ENCODE measurements at places on chromosomes 16 and 17.

- DNase-seq: no peak
Measured at GRCh38 chr17:32697728-32698625, 178.9 kb downstream of the MYO1D start.

GRCh38 chr17:57875290-57876022, 25.6 kb upstream of the MRPS23 start:
- peak; percentile 77 for DNase-seq

GRCh38 chr16:67112591-67113399, 3.1 kb downstream of the PHAF1 start:
- no peak for DNase-seq

DNA sequence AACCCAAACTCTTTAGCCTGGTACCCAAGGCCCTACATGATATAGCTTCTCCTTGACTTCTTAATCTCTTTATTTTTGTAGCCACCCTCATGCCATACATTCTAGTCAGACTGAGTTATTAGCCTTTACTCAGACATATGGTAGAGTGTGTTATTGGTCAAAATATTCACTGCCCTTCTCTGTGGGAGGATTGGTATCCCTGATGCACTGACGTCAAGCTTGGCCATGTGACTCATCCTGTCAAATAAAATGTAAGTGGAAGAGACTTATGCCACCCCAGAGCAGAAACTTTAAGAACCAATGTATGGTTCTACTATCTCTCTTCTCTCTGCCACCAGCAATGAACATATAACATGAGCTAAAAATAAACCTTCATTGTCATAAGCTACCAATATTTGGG, 12.2 kb upstream of the BEAN1 start:
- DNase-seq: no peak

DNA sequence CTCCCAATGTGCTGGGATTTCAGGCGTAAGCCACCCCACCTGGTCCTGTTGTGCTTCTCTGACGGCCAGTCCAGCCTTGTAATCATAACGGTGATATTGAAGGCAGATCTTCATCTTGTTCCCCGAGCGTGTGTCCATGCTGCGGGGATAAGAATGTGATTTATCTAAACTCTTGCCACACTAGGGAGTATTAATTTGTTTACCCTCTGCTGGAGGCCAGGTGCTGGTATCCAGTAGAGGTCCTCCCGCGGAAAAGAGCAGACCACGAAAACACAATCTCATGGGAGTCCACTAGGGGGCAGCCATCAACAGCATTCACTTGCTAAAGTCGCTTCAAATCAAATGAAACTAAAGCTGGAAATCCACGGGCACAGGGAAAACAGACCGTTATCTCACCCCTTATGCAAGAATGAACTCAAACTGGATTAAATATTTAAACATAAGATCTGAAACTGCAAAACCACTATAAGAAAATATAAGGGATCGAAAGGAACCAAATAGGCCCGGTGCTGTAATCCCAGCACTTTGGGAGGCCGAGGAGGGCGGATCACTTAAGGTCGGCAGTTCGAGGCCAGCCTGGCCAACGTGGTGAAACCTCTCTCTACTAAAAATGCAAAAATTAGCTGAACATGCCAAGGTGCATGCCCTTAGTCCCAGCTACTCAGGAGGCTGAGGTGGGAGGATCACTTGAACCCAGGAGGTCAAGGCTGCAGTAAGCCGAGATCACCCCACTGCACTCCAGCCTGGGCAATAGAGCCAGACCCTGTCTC, 22.3 kb upstream of the RBBP6 start:
- DNase-seq: peak; percentile 43

DNA sequence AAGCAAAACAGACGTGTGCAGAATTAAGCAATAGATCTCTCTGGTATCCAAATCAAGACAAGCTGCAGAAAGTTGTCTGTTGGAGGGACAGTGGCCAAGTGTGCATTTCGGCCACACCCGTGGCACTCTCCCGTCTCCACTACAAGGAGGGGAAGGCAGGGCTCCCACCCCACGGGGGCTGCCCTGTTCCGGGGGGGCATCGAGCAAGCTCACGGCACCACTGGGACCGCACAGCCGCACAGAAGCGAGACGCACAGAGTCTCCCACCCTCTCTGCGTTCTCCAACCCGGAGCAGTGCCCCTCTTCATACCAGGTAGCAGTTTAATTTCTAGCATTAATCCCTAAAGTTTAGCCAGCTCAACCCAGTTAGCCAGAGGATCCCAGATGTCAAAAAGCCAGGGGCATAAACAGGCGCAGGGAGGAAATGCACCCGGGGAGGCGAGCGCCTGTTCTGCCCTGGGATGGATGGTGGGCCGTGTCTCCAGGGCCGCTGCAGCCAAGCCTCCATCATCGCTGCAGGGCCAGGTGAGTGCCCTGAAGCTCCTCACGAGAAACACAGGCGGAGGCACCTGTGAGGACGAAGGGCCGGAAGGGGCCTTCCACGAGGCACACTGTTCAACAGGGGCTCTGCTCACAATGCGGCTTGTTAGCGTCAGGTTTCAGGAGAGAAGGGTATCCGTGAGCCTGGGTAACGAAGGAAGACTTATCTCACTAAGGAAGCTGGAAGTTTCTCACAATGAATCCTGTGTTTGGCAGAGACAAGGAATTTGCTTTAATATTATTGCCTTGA, 42.1 kb upstream of the METRNL start:
- DNase-seq: no peak

DNA sequence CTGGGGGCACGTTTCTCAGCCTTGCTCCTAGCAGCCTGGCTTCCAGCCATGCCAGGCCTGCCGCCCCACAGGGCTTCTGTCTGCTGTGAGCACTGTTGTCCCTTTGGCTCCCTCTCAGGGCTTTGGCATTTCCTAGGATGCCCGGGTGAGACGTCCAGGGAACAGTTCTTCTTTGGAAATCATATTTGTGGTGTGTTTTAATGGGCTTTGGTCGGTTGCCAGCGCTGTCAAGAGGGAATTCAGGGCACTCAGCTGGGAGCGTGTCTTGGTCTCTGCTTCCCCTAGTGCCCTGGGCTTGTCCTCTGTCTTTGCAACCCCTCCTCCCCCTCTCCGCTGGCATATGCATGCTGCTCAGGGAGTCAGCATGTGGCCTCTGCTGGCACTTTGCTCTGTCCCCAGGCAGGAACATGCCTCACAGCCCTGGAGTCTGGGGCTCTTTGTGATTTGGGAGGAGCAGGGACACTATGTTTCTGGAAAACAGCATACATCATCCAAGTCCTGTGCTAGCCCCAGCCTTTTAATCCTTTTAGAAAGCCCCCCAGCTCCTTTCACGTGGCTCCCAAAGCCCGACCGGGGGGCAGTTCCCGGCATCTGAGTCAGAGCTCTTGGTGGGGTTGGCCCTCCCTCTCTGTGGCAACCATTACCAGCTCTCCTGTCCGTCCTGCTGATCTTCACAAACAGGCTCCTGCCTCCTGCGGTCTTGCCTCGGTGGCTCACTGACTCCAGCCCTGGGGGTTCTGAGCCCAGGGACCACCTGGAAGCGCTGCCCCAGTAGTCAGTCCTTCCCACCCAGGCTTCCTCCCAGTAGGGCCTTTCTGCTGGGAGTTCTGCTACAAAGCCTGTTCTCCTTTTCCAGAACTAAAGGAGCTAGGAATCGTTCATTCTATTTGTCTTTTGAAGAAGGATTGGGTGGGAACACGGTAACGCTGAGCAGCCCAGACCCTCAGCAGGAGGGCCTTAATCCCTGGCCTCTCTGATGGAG, 26.7 kb downstream of the SAP30BP start:
- peak; percentile 93 for DNase-seq

GRCh38 chr16:129075-129474, 9.4 kb downstream of the NPRL3 start:
- no peak for DNase-seq

DNA sequence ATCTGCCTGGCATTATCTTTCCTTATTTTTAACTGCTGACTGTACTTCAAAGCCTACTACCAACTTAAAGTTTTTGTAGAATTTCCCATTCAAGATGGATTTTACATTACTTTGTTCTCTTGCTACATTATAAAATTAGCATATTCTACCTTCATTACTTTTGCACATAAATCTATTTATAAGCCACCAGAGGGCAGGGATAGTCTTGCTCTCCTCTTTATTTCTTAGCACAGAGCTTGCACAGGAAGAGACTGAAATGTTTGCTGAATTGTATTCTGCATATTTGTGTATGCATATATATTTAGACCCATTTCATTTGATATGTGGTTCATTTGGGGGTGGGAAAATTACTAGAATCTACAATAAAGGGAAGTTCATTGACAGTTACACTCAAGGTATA, 108.0 kb downstream of the SKAP1 start:
- DNase-seq: no peak

GRCh38 chr16:23597003-23597756, 1.1 kb upstream of the NDUFAB1 start:
- no peak for DNase-seq
